ENCODE measurements at places on chromosomes 2 and 18.

GRCh38 chr2:671787-672605, 5.2 kb downstream of the TMEM18 start:
- no peak for DNase-seq

GRCh38 chr2:149739171-149739882, 151.8 kb upstream of the MMADHC start:
- no peak for DNase-seq

GRCh38 chr2:133500917-133501316, 67.3 kb downstream of the NCKAP5 start:
- DNase-seq = no peak

DNA sequence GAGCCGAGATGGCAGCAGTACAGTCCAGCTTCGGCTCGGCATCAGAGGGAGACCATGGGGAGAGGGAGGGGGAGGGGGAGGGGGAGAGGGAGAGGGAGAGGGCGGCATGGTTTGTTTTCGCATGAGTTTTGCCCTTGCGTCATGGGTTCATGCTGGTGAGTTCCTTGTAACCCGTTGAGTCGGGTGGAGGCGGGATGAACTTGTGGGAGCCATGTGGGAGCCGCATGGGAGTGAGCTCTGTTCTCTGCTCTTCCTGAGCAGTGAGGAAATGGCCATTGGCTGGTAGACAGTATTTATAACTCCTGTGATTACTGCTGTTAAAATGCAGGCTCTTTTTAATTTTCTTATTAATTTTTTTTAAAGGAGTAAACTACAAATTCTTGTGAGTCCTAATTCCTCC, 108.0 kb downstream of the CEP192 start:
- no peak for DNase-seq

DNA sequence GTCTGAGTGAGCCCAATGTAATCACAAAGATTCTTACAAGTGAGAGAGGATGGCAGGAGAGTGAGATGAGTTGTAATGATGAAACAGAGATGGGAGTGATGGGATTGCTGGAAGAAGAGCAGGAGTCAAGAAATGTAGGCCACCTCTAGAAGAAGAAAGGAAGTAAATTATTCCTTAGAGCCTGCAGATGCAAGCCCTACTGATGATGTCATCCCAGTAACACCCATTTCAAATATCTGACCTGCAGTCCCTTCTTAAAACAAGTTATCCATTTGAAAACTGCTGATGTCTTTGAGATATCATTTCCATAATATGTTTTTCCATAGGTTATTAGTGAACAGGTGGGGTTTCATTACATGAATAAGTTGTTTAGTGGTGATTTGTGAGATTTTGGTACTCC, 888.0 kb upstream of the SLC39A10 start:
- DNase-seq = no peak

GRCh38 chr2:102514061-102514785, 41.2 kb downstream of the SLC9A4 start:
- DNase-seq = no peak

GRCh38 chr2:38856165-38856564, 19.6 kb downstream of the DHX57 start:
- no peak for DNase-seq

DNA sequence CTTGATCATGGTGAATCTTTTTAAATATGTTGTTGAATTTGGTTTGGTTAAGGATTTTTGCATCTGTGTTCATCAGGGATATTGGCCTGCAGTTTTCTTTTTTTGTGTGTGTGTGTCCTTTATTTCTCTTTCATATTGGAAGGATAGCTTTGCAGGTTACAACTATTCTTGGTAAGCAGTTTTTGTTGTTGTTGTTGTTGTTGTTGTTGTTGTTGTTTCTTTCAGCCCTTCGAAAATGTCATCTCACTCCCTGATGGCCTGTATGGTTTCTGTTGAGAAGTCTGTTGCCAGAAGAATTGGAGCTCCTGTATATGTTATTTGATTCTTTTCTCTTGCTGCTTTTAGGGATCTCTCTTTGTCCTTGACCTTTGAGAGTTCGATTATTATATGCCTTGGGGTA, 74.8 kb downstream of the SEMA4F start:
- no peak for DNase-seq

GRCh38 chr18:48541026-48541746, 2.4 kb downstream of the CTIF start:
- DNase-seq = no peak

DNA sequence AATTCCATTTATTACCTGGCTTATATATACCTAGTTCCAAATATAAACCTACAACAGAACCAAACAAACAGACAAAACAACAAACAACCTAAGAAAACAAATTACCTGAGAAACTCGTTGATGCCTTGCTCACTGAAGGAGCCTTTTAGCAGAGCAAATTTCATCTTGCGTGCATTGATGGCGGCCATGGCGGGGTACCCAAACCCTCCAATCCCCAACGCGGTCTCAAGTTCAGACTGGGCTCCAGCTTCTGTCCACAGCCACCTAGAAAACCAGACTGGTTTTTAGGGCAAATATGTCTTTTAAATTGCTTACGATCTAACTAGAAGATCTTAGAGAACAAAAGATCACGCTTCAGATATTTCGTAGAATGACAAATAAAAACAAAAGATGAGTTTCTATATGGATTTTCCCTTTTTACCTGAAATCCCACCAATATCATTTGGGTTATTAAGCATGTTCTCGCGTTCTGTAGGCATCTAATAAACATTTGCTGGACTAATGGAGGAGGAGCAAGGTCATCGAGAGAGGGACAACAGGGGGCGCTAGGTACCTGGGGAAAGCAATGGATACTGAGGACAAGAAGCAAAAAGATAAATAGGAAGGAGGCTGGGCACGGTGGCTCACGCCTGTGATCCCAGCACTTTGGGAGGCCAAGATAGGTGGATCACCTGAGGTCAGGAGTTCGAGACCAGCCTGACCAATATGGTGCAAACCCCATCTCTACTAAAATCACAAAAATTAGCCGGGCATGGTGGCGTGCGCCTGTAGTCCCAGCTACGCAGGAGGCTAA, 25.2 kb downstream of the PDIA6 start:
- DNase-seq = peak; percentile 75

DNA sequence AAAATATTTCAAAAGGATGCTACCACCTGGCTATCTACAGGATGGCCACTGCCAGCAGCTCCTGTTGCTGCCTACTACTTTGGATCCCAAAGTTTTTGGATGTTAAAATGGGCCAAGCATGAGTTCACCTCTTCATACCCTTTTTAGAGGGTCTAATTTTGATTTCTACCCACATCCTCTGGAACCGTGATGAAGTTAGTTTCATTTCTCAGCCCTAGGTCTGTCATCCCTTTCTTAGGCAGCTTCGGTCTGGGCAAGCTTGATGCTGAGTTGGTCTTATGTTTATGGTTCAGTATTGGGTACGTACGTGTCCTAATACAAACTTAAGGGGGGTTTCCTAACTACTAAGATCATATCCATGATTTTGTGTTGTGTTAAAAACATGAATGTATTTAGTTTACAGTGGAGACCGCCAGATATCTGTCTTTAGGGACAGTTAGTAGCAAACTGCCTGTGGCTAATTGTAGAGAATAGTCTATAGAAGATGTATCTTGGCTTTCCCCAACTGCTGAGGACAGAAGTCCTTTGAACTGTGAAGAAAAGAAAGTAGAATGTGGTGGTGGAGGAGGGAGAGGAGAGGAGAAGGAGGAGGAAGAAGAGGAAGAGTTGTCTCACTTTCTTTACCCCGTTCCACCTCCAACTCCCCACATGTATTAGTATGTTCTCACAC, 184.9 kb downstream of the UBE2E3 start:
- DNase-seq = no peak

- no peak for DNase-seq
Observed at GRCh38 chr2:85457043-85457442, 38.5 kb downstream of the SH2D6 start.

GRCh38 chr2:8257502-8257901, 424.4 kb upstream of the ID2 start:
- no peak for DNase-seq

DNA sequence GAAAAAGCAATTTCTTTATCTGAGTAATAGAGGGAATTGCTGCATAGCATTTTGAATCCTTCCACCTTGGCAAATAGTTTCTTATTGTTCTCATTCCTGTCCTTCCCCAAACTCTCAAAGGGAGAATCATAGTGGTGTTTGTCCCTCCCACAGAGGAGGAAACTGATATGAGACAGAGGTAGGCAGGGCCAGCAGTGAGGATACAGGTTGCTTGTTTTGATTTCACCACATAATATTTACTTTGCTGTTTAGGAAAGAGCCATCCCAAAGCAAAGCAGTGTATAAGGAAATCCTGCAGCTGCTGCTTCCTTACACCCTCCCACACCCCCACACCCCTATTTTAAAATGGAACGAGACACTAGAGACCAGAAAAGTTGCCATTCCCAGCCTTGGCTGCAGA, 195.3 kb downstream of the SETBP1 start:
- DNase-seq = no peak

DNA sequence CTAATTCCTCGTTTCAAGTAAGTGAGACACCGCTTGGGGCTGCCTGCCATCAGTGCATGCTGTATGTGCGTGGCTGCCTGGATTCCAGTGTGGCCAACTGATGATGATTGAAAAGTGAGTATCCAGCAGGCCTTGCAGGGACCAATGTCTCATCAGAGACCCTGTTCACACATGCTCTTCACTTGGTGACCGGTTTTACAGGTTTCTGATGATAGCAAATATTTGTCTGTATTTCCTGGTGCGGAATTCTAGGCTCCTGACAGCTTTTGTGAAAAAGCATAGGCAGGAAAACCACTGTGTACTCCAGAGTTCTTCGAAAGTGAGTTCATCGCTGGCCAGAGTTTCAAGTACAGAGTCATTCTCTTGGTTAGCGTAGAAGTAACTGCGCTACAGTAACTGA, 13.8 kb upstream of the YWHAQ start:
- no peak for DNase-seq

DNA sequence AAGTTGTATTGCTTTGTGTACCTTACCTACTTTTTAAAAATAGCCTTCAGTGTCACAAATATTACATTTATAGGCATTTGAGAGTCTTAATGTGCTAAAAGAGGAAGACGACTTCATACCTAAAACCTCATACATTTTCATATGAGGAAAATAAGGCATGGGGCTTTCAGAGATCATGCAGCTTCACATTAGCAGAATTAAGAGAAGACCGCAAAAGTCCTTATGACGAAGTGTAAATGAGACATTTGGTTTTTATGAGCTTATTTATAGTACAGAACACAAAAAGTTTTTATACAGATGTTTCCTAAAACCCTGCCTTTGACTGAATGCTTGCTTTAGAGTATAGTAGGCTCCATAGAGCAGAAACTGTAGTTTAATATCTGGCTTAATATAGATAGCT, 10.1 kb upstream of the CCDC138 start:
- DNase-seq = no peak

DNA sequence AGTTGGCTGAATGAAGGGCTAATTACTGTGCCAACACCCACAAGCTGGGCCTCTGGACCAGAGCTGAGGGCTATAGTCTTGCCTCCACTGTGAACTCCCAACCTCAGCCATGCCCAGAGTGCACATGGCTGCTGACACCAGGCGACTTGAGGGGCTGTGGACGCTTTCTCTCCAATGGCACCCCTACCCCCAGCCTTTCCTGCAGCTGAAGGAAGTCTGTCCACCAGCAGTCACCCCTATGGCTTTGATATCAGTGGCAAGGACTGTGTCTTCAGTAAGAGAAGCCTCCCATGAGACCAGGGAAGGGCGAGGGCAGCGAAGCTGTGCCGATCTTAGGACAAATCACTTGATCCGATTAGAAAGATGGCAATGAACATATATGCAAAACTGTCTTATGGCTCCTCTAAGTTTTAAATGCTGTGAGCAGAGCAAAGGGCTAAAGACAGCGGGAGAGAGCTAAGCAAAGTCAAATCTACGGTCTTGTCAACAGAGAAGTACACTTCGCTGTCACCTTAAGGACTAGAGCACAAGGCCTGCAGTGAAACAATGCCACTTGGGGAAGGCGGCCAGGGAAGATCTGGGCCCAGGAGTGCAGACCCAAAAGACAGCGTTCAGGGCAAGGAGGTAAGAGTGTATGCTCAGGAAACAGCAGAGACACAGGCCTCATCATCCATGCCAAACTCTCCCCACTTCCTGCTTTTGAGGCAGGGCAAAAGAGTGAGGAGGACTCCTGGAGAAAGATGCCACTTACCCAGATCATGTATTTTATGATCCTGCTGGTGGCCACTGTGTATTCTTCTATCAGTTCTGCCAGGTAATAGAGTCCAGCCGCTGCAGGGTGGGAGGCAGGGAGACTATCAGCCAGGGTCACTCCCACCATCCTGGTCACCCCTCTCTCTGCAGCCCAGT, 1.5 kb downstream of the TEX261 start:
- no peak for DNase-seq

- no peak for DNase-seq
Observed at GRCh38 chr2:146776596-146776995, 1068.2 kb upstream of the ACVR2A start.

DNA sequence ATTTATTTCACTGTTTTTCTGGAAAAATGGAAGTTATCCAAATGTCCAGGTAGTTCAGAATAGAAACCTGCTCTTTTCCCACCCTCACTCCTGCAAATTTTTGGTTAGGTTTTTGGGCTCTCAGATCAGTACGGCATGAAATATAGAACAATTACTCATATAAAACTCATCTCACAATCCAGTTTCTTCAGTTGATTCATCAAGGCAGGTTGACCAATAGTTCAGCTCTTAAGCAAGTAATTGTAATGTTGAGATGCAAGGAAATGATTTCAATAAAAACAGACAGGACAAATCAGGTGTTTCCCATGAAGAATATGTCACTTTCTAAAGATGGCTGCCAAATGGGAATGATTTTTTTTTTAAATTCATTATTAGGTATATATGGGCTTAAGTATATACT, 2.0 kb downstream of the RAB27B start:
- DNase-seq = no peak

GRCh38 chr18:49725809-49726674, 87.3 kb downstream of the ACAA2 start:
- no peak for DNase-seq

DNA sequence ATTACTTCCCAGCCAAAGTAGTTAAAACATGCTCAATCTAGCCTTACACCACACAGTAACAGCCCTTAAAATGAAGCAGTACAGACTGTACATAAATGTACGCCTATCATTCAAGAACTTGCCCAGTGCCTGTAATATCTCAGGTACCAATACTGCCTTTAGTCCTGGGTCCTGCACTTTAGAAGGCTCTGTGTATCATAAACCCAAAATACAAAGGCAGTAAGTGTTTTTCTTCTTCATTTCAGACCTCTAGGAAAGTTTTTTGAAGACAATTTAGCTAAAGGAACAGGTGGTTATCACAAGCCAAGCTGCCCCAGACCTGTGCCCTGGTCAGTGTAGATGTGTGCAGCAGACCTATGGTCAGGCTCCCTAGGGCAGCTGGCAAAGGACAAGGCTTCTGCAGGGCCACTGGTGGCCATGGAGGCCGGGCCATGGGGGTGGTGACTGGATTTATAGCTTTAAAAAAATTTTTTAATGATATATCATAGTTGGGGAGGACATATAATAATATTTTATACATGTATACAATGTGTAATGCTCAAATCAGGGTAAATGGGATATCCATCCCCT, 18.8 kb downstream of the LPIN2 start:
- no peak for DNase-seq

GRCh38 chr18:46859855-46860254, 57.5 kb downstream of the PIAS2 start:
- no peak for DNase-seq

GRCh38 chr2:11456251-11456650, 9.7 kb downstream of the E2F6 start:
- no peak for DNase-seq

Measured in NCI-H1694 (cell line).